ENCODE measurements at places on chromosomes 11 and 22.

GRCh38 chr22:23219822-23220484, 39.6 kb downstream of the BCR start:
- DNase-seq: no peak

DNA sequence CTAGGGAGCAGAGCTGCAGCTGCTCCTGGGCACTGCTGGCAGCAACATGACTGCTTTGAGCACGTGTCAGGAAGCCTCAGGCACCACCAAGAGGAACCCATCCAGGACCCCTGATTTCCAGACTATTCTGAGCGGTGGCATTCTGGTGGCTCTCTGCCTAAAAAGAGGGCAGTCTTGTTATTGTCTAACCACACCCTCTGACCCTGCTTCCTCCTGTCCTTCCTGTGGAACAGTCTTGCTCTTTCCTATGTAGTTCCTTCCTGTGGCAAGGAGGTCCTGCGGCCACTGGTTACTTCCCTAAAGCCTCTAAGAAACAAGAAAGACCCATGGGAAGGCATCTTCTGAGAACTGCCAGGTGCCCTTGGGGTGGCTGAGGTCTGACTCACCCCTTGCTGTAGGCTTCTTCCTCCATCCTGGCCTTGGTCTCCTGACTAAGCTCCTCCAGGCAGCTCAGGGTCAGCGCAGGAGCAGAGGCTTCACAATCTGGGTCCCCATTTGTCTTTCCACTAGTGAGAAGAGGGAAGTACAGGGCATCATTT, 13.1 kb upstream of the LYVE1 start:
- DNase-seq: no peak

DNA sequence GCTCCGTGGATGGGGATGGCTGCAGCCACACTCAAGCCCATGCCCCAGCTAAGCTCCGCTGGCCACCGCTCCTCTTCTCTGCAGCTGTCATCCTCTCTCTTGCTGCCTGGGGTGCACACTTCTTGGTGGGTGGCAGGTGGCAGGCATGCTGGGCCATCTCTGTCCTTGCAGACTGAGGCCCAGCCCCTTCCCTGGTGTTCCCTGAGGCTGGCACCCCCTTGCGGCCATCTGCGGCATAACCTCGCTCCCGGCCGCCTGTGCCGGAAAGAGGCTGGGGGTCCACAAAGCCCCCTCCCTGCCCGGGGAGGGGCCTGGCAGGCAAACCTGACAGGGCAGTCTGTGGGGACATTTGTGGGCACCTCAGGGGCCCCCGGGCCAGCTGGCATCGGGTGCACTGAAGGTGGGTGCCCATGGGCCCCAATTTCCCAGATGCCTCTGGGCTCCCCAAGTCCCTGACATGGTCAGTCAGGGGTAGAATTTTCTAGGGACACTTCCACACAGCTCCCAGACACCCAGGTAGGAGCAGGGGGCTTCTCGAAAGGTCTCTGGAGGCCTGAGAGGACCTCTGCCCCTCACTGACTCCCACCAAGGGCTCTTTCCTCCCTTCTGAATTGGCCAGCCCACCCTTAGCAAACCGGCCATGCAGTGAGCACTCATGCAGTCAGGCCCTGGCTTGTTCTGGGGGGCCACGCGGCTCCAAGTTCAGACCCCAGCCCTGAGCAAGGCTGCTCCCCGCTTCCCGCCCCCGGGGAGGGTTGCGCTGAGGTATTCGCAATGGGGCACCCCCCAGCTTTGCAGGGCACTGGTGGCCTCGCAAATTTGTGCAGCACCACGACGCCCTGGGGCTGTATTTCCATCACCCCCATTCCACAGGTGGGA, 23.5 kb upstream of the TH start:
- peak; percentile 71 for DNase-seq

DNA sequence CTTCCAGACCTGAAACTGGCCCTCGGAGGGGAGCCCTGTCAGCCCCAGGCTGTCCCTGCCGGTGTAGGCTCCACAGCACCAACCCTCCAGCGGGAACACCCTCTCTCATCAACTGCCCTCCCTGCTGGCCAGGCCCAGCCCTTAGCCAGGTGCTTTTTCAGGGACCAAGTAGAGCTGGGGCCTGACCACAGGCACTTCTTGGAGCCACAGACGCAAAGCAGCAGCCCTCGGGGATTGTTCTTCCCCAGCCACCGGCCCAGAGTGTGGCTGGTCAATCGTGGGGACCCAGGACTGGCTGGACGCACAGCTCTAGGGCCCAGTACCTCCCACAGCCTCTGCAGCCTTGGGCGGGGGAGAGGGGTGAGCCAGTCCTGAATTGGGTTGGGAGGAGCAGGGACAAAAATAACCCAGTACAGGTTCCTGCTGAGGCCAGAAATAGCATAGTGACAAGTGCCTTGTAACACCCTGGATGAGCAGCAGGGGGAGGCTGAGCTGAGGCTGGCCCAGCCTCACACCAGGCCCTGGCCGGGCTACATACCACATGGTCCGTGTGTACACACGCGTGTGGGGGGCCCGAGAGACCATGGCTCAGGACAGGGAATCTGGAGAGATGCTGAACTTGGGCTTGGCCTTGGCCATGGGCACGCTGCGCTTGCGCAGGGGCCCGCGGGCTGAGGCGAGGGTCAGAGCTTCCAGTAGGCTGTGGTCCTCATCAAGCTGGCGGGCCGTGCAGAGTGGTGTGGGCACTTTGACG, 2.0 kb downstream of the KCNJ11 start:
- peak; percentile 58 for DNase-seq

- DNase-seq: no peak
These were observed 5.3 kb downstream of the CFL1 start for GRCh38 chr11:65852508-65853245.

DNA sequence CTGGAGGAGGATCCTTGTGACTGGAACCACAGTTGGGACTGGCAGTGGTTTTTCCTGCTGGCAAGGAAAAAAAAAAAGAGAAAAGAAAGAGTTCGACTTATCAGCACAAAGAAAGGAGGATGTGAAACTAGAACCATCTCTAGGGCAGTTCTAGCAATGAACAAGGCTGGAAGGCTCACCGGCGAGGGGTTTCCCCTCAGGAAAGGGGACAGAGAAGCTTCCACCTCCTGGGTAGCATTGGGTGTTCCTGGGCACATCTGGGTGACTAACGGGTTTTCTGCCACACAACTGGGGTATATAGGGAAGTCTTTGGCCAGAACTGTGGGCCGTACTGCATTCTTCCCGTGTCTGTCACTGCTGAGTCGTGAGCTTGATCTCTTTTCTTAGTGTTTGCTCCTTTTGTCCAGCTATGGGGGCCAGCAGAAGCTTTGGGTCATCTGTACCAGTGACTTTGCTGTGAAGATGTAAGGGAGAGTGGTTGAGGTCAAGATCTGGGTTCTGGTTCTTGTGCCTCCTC, 109.4 kb upstream of the OR4B1 start:
- no peak for DNase-seq
